ENCODE measurements at places on chromosomes 16 and 17.

GRCh38 chr17:50495918-50496317, 12.3 kb upstream of the MYCBPAP start:
- no peak for DNase-seq

- DNase-seq: no peak
Measured at GRCh38 chr17:17114592-17115225, 72.5 kb downstream of the MPRIP start.

- DNase-seq: no peak
Measured at GRCh38 chr17:42937712-42938596, 26.3 kb downstream of the AARSD1 start.

DNA sequence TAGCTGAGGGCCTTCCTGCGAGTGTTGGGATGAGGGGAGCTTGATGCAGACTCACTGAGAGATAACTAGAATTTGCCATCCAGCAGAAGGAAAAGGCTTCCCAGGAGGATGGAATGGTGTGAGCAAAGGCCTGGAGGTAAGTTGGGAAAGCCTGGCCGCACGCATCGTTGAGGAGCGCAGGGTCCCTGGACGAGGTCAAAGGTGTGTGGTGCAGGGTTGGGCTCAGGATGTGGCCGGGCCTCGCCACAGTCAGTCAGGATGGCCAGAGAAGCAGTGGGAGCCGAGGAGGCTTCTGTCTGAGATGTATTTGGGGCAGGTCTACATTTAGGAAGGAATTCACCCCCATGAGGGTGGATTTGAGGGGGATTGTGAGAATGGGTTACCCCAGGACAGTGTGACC, 16.4 kb downstream of the DRC3 start:
- no peak for DNase-seq

GRCh38 chr16:57979006-57979585, 8.2 kb upstream of the CNGB1 start:
- DNase-seq: no peak

DNA sequence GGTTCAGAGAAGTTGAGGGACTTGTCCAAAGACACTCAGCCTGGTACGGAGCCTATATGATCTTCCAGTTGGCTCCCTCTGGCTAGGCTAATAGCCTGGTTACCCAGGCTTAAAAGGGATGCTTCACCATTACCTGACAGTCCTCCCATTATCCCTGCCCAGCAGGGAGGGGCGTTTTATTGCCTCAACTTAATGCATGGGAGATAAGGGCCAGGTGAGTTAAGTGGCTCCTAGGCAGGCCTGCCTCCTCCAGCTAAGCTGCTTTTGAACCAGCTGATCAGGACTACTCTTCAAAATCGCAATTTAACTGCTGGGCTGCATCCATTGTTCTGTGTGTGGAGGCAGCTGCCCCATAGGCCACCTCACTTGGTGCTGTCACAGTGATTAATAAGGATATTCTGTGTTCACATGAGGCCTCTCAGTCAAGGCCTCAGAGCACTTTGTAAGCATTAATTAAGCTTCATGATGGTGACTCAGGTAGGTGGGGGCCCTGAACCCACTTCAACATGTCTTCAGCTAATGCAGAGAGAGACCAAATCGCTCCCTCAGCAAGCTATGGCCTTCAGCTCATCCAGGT, 27.9 kb downstream of the SMPD3 start:
- DNase-seq: no peak

DNA sequence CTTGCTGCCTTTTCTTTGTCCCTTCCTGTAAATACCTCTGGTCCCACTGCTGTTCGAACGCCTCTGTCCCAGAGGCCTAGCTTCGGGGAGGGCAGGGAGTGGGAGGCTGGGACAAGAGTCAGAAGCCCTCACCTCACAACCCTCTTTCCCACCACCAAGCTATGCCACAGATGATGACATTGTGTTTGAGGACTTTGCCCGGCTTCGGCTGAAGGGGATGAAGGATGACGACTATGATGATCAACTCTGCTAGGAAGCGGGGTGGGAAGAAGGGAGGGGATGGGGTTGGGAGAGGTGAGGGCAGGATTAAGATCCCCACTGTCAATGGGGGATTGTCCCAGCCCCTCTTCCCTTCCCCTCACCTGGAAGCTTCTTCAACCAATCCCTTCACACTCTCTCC, 10.4 kb downstream of the ARRB2 start:
- no peak for DNase-seq

GRCh38 chr16:86986136-86986535, 331.1 kb downstream of the C16orf95 start:
- no peak for DNase-seq

DNA sequence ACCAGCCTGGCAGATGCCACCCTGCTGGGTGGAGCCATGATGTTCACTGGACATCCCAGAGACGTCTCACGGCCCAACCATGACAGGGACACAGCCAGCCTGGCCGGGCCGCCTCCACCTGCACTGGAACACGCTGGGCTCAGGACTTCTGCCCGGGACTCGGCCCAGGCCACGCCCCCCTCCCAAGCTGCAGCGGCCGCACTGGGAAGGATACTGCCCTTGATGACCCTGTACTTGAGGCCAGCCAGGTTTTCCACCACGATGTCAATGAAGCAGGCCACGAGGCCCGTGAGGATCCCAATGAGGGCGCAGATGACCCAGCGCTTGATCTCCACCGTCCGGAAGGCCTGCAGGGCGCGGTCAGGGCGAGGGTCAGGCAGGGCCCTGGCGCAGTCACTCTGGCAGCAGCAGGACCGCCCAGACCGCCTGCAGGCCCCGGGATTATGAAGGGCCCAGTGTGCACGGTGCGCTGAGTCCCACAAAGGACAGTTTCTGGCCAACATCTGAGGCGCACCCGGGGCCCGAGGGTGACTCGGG, 14.2 kb downstream of the CLCN7 start:
- no peak for DNase-seq
